Activated naive CD4-positive, alpha-beta T cell treated with Interleukin-2 at 50 U/mL for 16 hours (primary cell): ENCODE measurements at places on chromosomes 7 and 10.

- peak; percentile 60 for DNase-seq
These were observed 523 bp downstream of the PURB start for GRCh38 chr7:44884621-44885393.

DNA sequence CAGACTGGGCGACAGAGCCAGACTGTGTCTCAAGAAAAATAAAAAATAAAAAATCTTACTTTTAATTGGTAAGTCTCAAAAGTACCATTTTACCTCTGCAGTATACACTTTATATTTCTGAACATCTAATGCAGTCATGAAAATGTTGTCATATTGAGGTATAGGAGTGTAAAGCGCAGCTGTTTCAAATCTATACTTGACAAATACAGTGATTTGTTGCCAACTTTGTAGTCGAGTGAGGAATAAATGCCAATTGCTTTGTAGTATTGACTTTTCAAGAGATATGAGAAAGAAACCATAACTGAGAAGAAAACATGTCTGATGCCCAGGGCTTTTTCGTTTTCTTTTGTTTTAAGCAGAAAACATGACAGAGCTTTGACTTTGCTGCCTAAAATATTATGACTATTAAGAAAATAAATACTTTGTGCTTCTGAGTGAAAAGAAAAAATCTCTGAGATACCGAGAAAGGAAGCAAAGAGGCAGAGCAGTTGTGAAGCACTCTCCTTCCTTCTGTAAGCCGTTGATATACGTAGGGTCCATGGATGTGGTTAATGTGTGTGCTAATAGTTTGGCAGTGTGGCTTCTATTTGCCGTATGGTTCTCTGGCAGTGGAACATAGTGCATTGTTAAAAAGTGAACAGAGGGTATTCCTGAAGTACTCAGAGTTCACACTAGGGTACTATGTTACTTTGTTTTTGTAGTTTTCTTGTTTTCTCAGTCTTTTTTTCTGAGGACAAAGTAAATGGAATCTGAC, 38.2 kb downstream of the AVL9 start:
- DNase-seq, result no peak

GRCh38 chr10:86723009-86723408, 33.4 kb upstream of the BMPR1A start:
- DNase-seq, result no peak

DNA sequence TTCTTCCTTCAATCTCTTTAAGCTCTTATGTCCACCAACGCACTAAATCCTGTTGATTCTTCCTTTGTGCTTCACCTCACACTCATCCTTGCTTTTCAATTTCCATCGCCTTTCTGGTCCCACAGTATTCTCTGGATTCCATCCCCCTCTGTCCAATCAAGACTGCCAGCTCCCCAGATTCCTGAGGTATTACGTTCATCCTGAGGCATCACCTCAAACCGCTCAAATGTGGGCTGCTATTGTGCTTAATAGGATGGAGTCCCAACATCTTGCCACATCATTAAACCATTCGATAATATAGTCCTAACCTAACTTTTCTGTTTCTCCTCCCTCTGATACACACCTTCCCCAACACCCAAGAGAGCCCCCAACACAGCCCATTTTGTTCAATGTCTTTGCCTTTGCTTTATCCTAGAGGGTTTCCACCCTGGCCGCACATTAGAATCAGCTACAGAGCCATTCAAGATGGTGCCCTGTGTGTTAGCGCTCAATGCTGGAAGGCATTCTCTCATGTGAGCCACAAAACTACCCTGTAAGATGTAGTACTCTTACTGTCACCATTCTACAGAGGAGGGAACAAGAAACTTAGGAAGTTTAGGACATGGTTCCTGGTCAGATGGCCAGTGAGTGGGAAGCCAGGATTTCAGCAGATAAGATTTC, 79.5 kb upstream of the LEP start:
- DNase-seq, result no peak

DNA sequence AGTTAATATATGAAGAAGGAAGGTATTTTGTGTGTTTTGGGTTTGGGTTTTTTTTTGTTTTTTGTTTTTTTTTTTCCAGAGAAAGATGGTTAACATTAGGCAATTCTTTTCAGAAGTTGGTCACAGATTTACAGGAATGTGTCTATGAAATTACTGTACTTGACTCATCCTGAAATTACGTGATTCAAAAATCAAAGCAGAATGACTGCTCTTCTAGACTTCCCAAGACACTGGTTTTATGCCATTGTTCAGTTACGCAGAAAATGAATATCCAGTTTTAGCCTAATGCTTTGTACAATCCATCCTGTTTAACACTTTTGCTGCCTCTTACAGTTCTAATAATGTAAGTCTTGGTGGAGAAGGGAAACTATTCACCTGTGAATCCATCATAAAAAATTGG, 39.7 kb upstream of the CELF2 start:
- DNase-seq, result no peak
